Epithelial cell of prostate (primary cell): ENCODE measurements at places on chromosomes 4 and X.

DNA sequence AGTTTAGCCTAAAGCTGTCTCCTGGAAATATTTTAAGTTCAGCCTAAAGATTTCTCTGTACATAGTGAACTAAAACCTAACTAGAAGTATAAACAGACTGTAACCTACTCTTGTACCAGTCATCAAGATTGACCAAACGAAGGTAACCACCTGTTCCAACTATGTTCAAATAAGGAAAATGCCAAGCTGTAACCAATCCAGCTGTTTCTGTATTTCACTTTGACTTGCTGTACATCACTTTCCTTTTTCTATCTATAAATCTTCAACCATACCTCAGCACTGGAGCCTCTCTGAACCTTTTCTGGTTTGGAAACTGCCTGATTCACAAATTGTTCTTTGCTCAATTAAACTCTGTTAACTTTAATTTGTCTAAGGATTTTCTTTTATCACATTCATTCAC lies 3.1 kb upstream of the CYSLTR1 start:
- DNase-seq, result no peak

- no peak for DNase-seq
These were observed 154.4 kb upstream of the TLL1 start for GRCh38 chr4:165718660-165719059.

DNA sequence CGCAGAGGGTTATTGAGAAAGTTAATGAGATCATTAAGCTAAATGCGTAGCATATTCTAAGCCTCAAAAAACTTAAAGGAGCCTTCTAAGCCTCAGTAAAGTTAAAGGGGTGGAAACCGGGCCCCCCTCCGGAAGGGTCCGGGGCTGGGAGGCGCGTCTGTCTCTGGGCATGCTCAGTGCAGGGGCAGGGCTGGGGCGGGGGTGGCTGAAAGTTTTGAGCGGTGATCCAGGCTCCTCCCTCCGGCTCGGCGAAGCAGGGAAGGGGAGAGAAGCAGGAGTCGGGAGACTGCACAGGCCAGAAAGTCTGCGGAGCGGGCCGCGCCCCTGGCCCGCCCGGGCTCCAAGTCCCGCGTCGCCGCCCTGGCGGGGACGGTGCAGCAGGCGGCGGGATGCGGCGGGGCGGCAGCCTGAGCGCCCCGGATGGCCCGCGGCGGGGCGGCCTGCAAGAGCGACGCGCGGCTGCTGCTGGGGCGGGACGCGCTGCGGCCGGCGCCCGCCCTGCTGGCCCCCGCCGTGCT lies at the start of gene EVC:
Gene EVC (plus strand): TSS at position 241 of the 518 bp plus-strand sequence. CDS start 180 bp downstream, at position 421.
- DNase-seq, result peak; percentile 14

DNA sequence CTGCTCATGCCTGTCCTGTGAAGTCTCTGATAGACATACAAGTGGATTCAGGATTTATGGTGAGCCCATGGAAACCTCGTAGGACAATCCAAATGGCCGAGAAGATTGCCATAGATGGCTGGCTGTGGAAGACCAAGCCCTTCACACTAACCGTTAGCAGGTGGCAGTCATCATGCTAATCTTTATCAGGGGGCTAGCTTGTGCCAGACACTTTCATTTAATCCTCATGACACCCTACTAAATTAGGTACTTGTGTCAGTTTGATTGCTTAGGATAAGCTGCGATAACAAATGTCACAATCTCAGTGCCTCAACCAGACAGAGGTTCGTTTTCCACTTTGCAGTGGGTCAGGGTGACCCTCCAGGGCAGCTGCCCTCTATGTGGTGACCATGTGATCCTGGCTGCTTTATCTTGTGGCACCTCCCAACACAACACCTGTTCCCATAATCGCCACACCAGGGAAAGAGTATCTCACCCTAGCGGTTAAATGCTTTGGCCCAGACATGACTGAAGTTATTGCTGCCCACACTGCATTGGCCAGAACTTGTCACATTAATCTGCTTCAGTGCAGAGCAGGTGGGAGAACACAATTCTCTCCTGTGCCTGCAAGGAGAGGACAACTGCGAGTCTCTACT lies 60.8 kb downstream of the REPS2 start:
- no peak for DNase-seq
